ENCODE measurements at places on chromosomes 2 and 18. TPM values are rescaled to one million over a fixed set of nuclear protein-coding genes. Genes with fewer than 3 reads are reported as not detected.

CEP192 gene
- 29.0 TPM for total RNA-seq

RAB27B gene
- total RNA-seq, result 1.3 TPM

PJVK gene
- 0.72 TPM for total RNA-seq

PTPRN gene
- total RNA-seq, result 5.2 TPM

DSG2 gene
- total RNA-seq, result 1.7 TPM

MAL gene
- total RNA-seq, result not detected

CGREF1 gene
- 0.28 TPM for total RNA-seq

FAM228A gene
- total RNA-seq, result not detected

ACTR3 gene
- total RNA-seq, result 645 TPM

SMARCAL1 gene
- 10.8 TPM for total RNA-seq

UNC80 gene
- total RNA-seq, result not detected

GPR39 gene
- 9.0 TPM for total RNA-seq

LONRF2 gene
- 0.54 TPM for total RNA-seq

- no peak for DNase-seq
Observed at GRCh38 chr2:16319551-16320121, 346.0 kb downstream of the CYRIA start.

GRCh38 chr2:45153121-45153520 lies 143.9 kb upstream of the SIX2 start:
- DNase-seq, result no peak

GRCh38 chr2:129565551-129566109 lies 413.8 kb upstream of the RAB6C start:
- DNase-seq, result no peak

- DNase-seq, result peak; percentile 1
Observed at GRCh38 chr2:51559026-51559425, 527.1 kb upstream of the NRXN1 start.

DNA sequence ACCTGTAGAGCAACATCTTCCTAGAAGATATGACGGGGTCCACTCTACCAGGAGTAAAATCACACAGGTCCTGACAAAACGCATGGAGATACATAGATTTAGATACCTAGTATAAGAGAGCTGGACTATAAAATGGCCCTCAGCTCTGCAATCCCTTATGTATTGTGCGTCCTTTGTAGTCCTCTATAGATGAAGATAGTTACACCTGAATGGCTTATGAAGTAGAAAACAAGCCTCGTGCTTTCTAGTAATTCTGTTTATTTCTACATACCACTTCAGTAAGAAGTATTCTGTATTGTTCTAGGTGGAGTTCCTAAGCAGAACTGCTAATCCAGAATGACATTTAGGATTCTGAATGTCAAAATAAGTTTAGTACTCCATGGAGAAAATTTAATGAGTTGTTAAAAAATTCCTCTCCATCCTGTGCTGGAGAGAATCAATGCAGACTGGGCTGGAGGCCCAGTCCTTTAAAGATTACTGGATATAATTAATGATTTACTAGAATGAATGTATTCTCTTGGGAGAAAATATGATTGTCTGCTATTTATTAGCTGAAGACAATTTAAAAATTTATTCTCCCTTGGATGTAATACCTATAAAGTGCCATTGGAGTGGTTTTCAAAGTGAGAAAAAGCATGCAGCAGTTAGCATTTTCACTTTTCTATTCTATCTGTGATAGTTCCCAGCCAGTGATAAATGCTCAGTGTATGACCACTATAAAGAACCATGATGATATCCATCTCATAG lies 147.3 kb upstream of the UNC80 start:
- no peak for DNase-seq

DNA sequence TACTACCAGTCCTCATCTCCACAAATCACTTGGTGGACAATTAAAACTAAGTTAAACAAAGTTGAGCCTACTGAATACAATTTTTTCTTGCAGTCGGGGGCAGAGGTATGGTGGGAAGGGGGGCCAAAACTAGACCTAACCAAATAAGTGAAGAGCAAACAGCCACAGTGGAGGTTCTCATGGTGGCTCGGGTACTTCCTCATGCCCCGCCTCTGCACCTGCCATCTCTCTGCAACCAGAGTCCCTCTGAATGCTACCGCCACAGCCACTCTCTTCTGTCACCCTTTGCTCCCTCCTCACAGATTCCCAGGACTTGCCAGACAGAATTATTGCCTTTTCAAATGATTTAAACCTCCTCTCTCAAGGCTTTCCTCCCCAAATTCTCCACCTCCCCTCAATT lies 204.2 kb downstream of the TMEM247 start:
- no peak for DNase-seq

DNA sequence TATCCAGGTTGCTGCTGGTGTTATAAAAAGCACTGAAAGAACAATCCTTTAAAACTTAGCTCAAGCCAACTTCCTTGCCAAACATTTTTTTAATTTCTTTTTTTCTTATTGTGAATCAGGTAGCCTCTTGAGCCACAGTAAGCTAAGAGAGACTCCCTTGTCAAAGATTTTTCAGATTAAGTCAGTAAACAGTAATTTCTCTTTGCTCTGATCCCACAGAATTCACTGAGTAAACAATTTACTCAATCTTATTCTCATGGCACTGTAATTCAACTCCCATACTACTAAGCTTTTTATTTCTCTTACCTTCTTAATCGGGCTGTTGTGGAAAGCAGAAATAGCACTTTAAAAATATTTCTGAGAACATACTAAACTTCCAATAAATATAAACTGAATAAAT lies 82.7 kb downstream of the C2orf74 start:
- no peak for DNase-seq

DNA sequence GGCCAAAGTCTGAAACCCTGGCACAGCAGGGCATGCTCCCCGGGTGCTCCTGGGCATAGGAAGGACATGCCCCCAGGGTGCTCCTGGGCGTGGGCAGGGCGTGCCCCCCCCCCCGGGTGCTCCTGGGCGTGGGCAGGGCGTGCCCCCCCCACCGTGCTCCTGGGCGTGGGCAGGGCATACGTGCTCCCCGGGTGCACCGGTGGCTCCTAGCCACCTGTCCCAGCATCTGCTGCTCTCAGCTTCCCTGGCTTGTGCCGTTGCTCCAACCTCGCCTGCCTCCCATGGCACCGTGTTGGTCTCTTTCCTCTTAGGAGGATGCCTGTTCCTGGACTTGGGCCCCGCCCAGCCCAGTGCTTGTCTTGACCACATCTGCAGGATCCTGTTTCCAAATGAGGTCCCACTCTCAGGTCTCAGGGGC lies 95.6 kb upstream of the CTDP1 start:
- no peak for DNase-seq

DNA sequence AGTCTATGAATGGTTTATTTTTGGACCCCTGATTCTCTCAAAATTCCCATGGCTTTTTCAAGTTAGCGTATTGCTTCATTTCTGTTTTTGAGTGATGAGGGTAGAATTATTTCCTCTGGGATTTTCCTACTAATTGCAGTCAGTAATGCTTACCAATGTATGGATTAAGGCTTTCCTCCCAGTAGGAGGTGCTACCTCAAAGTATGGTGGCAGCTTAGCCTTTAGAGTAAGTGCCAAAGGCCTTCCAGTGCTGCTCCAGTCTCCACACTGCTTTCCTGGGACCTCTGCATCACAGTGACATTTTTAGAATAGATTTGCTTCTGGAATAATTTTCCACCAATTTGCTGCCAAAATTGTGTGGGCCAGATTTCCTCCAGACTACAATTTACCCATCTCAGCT lies 16.2 kb upstream of the SSB start:
- DNase-seq, result no peak

DNA sequence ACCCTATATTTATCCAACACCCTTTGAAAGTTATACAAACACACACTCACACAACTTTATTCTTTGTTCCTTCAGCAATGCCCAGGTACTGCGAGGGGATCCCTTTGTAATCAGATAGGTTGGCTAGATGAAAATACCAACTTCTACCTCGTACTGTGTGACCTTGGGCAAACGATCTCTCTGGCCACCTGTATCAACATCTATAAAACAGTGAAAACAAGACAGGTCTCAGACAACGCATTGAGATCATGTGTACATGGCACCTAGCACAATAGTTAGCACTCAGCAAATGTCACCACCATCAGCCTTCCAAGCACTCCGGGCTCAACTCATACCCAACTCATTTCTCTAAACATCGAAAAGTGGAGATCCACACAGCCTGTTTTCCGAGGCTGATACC lies 118.4 kb upstream of the PPP1CB start:
- no peak for DNase-seq

DNA sequence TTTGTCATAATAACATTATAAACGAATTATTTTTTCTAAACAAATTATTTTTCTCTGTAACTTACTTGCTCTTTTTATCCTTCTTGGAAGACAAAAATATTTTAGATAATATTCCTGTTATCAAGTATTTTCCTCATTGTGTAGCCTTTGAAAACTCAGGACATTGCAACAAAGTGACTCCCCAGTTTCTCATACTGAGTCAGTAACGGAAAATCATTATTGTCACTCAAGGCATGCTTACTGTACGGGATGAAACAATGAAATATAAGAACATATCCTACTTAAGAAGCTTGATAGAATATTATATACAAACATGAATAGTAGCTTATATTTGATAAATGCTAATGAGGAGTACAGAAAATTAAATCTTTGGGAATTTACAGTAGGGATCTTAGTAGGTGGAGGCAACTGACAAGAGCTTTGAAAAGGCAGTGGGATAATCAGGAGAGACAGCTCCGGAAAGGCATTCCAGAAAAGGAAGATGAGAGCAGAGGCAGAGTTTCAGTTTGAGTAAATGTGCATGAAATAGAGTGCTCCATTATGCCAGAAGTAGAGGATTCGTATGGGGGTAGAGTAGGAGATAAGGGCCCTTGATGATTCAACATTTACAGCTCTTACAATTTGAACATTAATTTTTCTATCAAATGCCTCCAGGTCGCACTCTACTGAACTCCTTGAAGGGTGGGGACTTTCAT lies 14.0 kb upstream of the YES1 start:
- no peak for DNase-seq

DNA sequence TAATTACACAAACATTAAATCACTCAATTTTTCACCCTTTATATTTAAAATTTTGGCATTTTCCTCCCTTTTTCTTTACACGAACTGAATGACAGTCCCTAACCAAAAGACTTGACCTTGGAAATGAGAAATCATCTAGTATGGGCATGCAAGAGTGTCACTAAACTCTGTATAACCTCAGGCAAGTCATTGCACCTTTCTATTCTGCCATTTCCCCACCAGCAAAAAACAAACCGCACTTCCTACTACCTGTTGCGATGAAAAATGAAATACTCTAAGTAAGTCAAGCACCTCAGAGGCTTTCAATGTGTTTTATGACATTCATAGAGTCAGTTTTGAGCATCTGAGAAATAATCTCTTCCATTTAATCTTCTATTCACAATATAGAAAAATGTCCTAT lies 44.1 kb downstream of the ANKRD44 start:
- no peak for DNase-seq

GRCh38 chr18:26307161-26307773 lies 81.0 kb downstream of the TAF4B start:
- DNase-seq, result peak; percentile 63

DNA sequence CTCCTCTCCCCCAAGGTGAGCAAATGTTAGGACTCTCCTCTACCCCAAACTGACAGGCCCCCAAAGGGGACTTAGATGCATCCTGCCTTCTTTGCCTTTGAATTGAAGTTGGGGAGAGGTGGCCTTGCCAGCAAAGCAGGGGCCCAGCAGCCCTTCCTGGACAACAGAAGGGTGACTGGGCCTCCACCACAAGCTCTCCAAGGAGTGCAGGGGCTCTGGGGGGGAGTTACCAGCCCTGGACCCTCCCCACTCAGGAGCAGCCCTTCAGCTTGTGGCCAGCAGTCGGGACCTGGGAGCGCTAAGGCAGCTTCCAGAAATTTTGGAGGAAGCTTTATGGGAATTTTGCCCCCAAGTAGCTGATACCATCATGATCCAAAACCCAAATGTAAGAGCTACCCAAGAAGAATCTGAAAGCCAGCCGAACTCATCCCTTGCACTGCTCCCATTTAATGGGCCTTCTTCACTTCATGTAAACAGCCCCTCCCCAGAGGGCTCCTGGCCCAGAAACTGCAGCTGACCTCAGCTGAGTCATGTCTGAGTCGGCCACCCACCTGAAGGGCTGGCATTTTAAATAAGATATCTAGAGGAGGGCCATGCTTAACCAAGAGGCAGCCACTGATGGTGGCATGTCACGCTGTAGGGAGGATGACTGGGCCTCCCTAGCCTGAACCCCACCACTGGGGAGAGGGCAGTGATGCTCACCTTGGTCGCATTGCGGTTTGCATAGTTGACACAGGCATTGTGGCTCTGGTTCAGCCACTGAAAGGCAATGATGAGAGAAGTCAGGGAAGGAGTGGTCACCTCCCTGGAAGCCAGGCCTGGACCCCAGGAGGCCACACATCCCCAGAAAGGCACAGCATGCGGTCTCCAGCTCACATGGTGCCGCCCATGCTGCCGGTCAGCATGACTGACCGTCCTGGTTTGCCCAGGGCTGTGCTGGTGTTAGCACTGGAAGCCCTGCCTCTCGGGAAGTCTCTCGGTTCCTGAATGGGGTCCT lies 71.5 kb downstream of the SFXN5 start:
- DNase-seq, result peak; percentile 73

- DNase-seq, result no peak
Observed at GRCh38 chr2:238346544-238346943, 26.2 kb downstream of the TRAF3IP1 start.

GRCh38 chr18:46079336-46079735 lies 7.3 kb upstream of the PSTPIP2 start:
- DNase-seq, result no peak

- DNase-seq, result no peak
Observed at GRCh38 chr18:75926811-75927210, 499.3 kb upstream of the SMIM21 start.

DNA sequence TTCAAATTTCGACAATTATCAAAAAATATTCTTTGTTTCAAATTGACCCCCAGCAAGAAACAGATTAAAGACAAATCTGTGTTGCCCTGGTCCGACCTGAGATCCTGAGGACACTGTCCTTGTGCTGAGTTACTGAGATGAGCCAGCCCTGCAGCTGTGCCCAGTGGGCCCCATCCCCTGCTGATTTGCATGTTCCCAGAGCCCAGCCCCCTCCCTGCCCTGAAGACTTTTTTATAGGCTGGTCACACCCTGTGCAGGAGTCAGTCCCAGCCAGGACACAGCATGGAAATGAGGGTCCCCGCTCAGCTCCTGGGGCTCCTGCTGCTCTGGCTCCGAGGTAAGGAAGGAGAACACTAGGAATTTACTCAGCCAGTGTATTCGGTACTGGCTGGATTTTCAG lies 31.4 kb upstream of the ZNG1B start:
- no peak for DNase-seq

- DNase-seq, result peak; percentile 73
Observed at GRCh38 chr2:20182241-20182931, 42.5 kb downstream of the SDC1 start.

- no peak for DNase-seq
Observed at GRCh38 chr18:43534511-43534910, 257.2 kb upstream of the SYT4 start.

DNA sequence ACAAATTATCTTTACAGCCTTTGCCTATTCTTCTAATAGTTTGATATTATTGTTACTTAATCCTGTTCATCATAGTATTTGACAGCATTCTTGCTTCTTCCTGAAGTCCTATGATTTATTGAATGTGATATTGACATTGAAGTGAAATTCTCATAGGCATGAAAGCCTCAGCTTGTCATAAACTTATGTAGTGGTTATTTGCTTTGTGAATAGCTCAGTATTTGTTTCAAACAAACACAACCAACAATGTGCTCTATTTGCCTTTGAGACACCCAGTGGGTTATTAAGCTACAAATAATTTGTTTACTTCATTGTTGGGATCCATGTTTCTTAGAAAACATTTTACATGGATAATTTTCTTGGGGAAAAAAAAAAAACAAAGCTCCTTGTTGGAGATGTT lies 57.2 kb downstream of the TTC39C start:
- DNase-seq, result no peak
